ENCODE measurements at places on chromosomes 3 and 15.
A peak's percentile ranks its signal among the peaks of the same experiment; 100 is the strongest.

DNA sequence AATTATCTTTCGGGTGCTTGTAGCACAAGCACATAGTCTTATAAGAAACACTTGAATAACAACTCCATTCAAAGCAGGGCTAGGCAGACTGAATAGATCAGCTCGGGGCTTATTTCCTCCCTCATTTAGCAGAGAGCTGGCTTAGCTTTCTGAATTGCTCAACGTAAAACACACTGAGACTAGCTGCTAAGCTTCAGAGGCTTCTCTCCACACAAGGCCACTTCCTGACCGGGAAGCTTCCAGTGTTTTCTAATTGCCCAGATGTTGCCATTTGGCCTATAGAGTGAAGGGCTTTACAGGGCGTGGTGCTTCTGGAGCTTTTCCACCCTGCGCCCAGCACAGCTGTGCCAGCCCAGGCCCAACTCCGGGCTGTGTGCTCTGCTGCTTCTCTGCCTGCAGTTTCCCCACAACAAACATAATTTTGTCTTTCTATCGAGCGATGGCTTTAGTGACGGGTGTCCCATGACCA lies 16.6 kb downstream of the FAM240A start:
- DNase-seq: no peak

GRCh38 chr15:85329561-85330422 lies 50.6 kb upstream of the AKAP13 start:
- DNase-seq: no peak

DNA sequence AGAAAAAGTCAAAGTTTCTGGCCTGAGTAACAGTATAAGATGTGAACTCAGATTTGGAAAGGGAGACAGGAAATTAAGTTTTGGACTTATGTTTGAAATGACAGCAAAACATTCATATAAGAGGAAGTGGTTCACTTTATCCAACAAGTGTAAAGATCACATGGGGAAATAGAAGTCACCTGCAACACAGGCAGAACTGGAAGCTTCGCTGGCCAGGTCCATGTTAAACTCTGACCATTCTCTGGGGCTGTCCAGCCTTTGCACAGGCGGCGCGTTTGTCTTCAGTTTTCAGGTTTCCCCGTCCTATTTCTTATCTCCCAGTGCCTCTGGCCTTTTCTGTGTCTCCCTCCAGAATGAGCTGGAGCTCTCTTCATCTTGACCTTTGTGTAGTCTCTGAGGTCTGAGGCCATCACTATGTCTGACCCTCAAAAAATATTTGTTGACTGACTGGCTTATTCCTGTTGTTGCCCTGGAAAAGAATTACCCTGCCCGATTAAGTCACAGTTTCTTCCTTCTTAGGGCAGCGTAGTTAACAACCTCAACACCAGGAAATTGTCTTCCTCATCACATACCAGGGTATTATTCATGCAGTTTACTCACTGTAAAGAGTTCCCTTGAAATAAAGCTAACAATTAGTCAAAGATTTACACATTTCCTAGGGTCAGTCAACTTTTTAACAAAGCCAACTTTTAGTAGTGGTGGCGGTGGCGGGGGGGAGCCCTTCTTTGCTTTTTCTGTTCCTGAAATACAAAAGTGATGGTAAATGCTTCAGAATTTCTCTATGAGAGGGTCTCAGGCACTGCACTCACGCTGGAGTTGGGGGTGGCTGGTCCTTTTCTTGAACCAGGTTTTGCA lies 959 bp upstream of the RASA2 start:
- DNase-seq: no peak

DNA sequence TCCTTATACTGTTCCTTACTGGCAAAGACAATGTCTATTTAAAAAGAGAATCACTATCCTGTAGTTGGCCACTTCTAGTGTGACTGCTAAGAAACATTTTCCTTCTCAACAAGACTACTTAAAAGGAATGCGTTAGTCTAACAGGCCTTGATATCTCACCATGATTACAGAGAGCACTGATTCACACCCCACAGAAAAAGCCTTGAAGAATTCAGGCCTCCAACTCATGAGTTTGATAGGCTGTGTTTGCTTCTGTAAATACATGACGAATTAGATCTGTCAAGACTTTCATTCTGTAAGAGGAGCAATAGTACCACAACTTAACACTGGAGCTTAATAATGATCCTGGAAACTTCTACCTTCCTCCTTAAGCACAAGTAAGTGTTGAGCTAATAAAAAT lies 432.8 kb upstream of the NR2F2 start:
- DNase-seq: no peak

DNA sequence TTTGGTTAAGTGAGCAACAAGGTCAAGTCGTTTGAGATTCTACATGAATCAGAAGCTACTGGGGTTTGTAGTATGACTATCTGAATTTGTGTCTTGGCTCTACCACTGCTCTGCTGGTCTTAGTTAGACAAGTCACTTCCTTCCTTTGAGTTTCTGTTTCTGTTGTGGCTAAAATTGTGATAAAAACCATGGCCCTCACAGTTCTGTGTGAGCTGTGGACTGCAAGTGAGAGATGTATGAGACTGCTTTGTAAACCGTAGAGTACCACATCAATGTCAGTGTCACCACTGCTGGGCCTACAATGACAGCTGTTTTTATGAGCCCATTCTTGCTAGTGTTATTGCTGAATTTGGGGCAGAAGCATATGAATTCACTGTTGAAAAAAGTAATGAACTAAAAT lies 32.7 kb downstream of the RARB start:
- DNase-seq: no peak

GRCh38 chr3:170542704-170543103 lies 43.2 kb downstream of the SLC7A14 start:
- no peak for DNase-seq

DNA sequence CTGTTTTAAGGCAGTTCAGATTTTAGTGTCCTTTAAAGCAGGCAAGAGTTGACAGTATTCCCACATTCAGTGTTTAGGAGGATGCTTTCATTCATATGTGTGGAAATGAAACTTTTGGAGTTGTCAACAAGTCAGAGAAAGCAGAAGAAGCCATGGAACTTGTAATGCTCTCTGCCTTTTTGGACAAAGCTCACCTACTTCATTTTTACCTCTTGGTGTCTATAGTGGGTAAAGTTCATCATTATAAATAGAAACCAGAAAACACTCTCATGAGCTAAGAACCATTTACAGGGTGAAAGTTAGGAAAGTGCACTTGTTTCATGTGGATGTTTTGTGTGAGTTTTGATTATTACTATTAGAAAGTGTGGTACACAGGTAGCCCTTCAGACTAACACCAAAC lies 9.2 kb upstream of the NFKBIZ start:
- DNase-seq: no peak

- no peak for DNase-seq
These were observed 284.0 kb downstream of the SQOR start for GRCh38 chr15:45918839-45919238.

DNA sequence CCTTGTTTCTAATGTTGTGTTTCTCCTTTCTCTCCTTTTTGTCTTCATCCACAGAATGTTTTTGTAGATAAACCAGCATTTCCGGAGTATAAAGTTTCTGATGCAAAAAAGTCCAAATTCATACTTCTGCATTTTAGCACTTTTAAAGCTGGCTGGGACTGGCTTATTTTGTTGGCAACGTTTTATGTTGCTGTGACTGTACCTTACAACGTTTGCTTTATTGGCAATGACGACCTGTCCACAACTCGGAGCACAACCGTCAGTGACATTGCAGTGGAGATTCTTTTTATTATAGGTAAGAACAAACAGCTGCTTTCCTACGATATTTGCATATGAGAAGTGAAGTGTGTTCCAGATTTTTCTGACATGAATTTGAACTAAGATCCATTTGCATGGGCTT lies 199.4 kb downstream of the KCNH8 start:
- no peak for DNase-seq

- no peak for DNase-seq
These were observed 360.0 kb upstream of the PROK2 start for GRCh38 chr3:72144773-72145505.

DNA sequence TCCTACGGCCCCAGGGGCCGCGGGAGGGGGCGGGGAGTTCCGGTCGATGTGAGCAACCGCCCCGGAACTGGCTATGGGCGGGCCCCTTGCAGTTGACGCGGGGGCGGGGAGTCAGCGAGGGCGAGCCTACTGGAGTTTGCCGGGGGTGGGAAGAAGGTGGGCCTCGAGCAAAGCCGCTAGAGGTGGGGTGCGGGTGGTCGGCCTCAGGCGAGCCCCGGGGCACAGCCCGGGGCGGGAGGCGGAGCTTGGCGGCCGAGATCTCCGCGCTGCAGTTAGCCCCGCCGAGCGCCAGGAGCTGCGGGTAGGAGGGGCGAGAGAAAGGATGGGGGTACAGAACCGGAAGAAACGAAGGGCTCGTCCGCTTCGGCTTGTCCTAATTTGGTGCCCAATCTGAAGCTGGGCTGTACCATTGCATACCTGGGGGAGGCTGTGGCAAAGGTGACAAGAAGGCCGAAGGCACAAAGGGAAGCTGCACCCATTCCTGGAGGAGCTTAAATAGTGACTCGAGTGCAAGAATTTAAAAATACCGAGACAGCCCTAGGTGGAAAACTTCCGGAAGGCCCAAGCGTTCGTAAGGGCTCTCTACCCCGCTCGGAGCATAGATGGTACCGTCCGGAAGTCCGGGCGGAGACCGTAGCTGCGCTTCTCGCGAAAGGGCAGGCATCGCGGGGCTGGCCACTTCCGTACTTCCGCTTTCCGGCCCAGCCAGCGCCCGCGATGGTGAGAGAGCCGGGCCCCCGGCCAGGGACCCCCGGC lies at the start of the genes ARPC4 and TADA3:
ARPC4 (plus strand) TSS at position 678 of the 756 bp plus-strand sequence; CDS start at position 718, 40 bp downstream.
TADA3 (minus strand) TSS at position 69 of the 756 bp plus-strand sequence. CDS start 1,007 bp downstream, outside the sequence.
- DNase-seq: peak; percentile 72

DNA sequence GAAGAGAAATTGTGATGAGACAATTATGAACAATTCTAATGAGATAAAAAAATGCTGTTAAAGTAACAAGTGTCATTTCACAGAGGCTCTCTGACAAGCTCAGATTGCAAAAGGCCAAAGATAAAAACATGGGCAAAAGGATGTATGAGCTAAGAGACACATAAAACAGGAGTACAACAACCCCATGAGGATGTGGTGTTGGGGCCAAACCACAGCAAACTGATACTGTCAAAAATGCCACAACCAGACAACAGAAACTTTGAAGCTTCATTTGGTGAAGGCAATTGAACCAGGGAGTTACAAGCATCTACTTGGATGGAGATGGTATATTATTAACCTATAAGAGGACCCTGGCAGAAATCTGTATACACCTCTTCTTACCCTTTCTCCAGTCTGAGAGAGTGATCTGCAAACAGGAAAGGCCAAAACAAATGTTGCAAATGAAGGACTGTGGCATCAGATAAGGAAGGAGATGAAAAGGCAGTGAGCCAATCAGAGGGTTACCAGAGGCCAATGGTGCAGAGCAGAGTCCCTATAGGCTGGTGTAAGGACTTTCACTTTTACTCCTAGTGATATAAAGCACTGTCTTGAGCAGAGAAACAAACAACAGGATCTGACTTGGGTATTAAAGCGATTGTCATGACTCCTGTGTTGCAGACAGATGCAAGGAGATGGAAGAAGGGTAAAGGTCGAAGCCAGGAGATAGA lies 659.0 kb downstream of the NTRK3 start:
- no peak for DNase-seq

DNA sequence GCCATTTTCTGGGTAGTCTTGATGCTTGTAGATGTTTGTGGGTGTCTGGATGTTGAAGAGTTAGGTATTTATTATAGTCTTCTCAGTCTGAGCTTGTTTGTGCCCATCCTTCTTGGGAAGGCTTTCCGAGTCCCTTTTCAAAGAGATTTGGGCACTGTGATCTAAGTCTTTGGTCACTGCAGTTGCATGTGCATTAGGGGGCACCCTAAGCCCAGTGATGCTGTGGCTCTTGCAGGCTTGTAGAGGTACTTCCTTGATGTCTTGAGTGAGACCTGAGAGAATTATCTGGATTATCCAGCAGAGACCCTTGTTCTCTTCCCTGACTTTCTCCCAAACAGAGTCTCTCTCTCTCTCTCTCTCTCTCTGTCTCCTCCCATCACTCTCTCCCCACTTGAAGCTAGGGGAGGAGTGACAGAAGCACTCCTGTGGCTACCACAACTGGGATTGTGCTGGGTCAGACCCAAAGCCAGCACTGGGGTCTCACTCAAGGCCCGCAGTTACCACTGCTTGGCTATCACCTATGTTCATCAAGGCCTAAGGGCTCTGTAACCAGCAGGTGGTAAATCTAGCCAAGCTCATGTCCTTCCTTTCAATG lies 68.5 kb downstream of the TMCO5A start:
- no peak for DNase-seq

DNA sequence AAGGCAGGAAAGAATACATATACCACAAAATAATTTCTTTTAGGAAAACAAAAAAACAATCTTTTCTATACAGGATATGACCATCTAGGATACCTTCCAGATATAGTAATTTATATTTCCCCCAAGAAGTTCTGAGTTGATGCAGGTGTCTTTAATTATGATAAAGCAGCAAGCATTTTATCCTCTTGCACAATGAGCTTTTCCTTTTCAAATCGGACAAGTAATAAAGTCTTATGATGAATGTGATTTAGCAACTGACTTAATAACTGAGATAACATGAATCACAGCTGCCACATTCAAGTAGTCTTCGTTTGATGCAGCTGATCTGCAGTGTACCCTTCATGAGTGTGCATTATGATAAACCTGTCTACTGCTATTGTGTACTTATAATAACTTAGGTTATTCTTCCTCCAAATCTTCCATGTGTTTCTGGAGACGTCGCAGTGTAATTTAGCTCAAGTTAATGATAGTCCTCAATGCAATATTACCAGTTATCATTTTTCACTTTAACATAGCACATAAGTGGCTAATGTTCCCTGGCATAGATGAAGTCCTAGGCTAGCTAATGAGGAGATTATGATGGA lies 260.3 kb upstream of the MRPL3 start:
- no peak for DNase-seq

DNA sequence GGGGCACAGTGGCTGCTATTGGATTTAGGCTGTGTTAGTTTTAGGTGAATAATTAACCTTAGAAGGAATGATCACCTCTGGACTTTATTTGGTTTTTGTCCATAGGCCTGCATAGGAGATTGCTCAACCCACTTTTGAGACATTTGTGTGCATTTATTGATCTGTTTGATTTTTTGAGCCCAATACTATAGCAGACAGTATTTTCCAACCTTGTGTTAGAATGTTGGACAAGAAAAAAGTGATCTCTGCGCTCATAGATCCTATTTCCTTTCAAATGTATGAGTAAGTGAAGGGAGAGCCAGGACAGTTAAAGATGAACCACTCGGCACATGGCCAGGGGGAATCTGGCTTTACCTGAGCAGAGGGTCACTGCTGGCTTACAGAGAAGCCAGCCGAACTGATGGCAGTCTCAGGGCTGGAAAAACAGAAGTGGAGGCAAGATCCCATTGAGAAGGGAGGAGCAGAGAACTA lies 8.8 kb upstream of the TOPBP1 start:
- no peak for DNase-seq

- no peak for DNase-seq
These were observed 51.7 kb downstream of the PLS1 start for GRCh38 chr3:142647856-142648255.

- DNase-seq: no peak
These were observed 33.9 kb downstream of the DZIP1L start for GRCh38 chr3:138081371-138082084.

Data from stimulated activated CD4-positive, alpha-beta T cell treated with anti-CD3 and anti-CD28 coated beads, TNF-alpha, amount 100 ng/mL, for 48 hours (primary cell).